ENCODE measurements at places on chromosomes 16 and 17.

- DNase-seq: no peak
These were observed 164.1 kb downstream of the SEC14L1 start for GRCh38 chr17:77304746-77305473.

GRCh38 chr17:81509207-81509971, 3.2 kb downstream of the ACTG1 start:
- no peak for DNase-seq

DNA sequence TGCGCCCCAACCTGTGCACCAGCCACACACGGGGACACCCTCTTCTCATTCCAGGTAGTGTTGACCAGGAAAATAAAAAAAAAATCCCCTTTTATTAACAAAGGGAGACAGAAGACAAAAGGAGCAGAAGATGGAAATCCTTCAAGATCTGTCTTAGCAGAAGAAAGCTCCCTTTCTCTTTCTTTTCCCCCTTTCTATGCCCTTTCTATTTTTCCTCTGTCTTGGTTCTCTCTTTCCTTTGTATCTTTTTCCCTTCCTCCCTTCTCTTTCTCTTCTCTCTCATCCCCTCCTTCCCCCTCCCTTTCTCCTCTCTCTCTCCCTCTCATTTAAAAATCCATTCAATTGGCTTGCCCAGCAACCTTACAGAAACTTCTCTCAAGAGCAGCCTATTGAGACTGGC, 254.1 kb upstream of the ZFHX3 start:
- no peak for DNase-seq

DNA sequence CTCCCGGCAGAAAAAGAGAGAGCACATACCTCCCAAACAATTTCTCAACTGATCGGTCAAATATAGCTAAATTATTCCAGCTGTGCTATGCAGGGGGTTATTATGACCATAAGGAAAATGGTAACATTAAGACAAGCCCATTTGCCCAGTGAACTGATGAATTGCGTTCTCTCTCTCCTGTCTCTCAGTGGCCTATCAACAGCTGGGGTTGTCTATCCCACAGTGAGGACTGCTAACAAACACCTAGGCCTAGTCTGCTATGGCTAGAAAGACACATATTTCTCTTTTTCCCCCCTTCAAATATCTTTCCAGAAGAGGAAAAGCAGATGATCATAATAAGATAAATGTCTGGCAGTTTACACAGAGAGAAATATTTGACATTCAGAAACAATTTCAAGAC, 263.8 kb upstream of the ELAC2 start:
- no peak for DNase-seq

- DNase-seq: peak; percentile 56
These were observed 11.7 kb downstream of the GAA start for GRCh38 chr17:80113033-80113484.

- no peak for DNase-seq
These were observed 11.2 kb upstream of the SMTNL2 start for GRCh38 chr17:4573115-4573514.

- no peak for DNase-seq
These were observed 148.1 kb downstream of the KCNJ2 start for GRCh38 chr17:70317421-70317820.

DNA sequence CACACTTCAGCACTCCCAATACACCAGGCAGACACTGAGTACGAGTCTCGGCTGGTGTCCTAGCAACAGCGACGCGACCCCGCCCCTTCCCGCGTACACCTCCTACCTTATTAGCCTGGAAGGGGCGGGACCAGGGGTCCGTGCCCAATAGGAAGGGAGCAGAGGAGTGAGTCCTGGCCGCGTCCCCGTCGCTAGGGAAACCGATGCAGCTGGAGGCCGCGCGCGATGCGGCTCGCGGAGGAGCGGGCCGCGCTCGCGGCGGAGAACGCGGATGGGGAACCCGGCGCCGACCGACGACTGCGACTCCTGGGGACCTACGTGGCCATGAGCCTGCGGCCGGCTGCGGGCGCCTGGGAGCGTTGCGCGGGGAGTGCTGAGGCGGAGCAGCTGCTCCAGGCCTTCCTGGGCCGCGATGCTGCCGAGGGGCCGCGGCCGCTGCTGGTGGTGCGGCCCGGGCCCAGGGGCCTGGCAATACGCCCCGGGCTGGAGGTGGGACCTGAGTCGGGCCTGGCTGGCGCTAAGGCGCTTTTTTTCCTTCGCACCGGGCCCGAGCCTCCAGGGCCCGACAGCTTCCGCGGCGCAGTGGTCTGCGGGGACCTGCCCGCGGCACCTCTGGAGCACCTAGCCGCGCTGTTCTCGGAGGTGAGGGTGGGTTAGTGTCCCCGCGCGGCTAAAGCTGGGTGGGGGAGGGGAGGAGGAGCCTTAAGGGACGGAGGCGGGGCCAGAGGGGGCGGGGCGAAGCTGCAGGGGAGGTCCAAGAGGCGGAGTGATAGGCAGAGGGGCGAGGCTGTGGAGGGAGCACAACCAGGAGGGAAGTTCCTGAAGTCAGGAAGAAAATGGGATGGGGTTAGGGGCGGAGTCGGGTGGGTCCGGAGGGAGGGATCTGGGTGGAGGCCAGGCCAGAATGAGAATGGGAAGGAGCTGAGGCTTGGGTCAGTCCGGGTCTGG, at the start of gene DNAH9:
TSS of gene DNAH9 (plus strand) at position 197 of the 948 bp plus-strand sequence. CDS start at position 226, 29 bp downstream.
- peak; percentile 92 for DNase-seq

DNA sequence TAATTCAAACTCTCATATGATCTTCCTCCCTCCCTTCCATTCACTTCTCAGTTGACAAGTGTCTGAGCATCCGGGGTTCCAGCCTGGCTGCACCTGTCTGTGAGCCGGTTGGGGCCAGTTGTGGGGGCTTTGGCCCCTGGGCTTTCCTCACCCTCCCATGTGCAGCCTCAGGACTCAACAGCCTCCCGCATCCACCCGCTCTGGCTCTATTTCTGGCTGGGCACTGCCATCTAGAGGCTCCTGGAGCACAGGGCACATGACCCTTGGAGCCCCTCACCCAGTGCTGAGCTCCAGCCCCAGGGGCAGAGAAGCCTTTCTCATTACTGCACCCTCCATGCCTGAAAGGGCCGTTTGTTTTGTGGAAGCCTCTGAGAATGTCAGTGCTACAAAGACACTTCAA, 43.3 kb downstream of the HAPSTR1 start:
- peak; percentile 72 for DNase-seq

- no peak for DNase-seq
These were observed 142.4 kb upstream of the RBL2 start for GRCh38 chr16:53291757-53292392.
